ENCODE measurements at places on chromosomes 6 and 20. TPM values are rescaled to one million over a fixed set of nuclear protein-coding genes. Genes with fewer than 3 reads are reported as not detected.

The PPP1R14C gene
- total RNA-seq, result 3.7 TPM

The ENPP1 gene
- total RNA-seq, result 1.3 TPM

The SH3BGRL2 gene
- total RNA-seq, result 0.32 TPM

The VWA7 gene
- total RNA-seq, result 1.7 TPM

The L3MBTL3 gene
- 3.0 TPM for total RNA-seq

The RAET1L gene
- 0.49 TPM for total RNA-seq

The OSER1 gene
- total RNA-seq, result 51.5 TPM

The SYTL3 gene
- total RNA-seq, result 1.7 TPM
